ENCODE measurements at places on chromosomes 3 and 15.
A peak's percentile ranks its signal among the peaks of the same experiment; 100 is the strongest.

DNA sequence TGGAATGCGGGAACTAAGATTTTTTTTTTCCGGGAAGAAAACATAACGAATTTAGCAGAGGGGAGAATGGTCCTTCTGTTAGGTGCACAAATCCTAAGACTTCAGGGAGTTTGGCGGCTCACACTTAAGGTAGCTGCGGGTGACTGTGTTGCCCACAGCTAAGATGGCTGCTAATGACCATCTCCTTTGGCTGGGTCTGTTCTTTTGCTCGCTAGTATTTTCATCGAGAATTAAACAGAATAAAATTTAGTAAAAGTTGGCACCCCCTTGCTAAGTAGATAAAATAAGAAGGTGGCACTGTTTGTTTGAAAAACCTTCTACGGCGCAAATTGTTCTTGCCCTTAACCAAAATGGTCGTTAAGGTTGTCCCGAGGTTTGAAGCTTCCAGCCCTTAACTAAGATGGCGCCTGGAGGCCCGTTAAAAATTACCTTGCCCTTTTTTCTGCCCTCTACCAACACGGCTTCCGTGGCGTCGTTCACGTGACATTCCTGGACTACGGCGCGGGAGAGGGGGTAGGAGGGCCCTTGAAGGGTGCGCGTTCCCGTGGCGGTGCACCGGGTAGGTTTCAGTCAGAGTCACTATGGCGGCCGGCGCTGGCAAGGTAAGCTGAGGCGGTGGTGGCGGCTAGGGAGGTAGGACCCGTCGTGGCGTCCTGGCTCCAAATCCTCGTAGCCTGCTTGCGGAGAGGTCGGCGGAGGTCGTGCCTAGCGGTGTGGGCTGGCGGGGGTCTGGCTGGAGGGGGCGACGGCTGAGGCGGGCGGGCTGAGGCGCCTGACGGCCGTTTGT, at the start of gene SLMAP:
TSS of gene SLMAP (plus strand) at position 569 of the 787 bp plus-strand sequence. CDS start 1,343 bp downstream, outside the sequence.
- no peaks in the 10 kb centered on the region for H3K27me3 ChIP-seq
- H3K4me3 ChIP-seq, result peak within 1 kb of the TSS; percentile 76
- peaks cover 2% of the 10 kb centered on the region for H3K4me1 ChIP-seq

DNA sequence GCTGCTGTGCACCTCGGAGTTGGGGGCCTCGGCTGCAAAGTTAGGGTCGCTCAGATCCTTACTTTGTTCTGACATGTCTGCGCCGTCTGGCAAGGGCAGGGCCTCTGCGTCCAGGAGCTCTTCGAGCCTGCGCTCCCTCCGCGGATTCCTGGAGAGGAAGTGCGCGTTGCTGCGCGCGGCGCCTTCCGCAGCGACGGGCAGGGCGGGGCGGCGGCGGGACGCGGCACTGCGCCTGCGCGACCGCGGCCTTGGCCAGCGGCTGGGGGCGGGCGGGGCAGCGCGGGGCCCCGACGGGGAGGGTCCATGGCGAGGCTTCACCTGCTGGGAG, at the start of gene NDN:
TSS of gene NDN (minus strand) at position 163 of the 328 bp plus-strand sequence. CDS start at position 75, 88 bp downstream.
- no peaks in the 10 kb centered on the region for H3K4me1 ChIP-seq
- DNase-seq, result peak; percentile 67
- H3K27ac ChIP-seq, result no peak within 1 kb of the TSS
- no peaks in the 10 kb centered on the region for H3K36me3 ChIP-seq

GRCh38 chr3:127042634-127043033, 59.7 kb downstream of the PLXNA1 start:
- DNase-seq, result no peak
- no peaks in the 10 kb centered on the region for H3K27me3 ChIP-seq
- no peaks in the 10 kb centered on the region for H3K36me3 ChIP-seq
- H3K27ac ChIP-seq, result no peak overlapping the region
- H3K4me3 ChIP-seq, result no peak overlapping the region

DNA sequence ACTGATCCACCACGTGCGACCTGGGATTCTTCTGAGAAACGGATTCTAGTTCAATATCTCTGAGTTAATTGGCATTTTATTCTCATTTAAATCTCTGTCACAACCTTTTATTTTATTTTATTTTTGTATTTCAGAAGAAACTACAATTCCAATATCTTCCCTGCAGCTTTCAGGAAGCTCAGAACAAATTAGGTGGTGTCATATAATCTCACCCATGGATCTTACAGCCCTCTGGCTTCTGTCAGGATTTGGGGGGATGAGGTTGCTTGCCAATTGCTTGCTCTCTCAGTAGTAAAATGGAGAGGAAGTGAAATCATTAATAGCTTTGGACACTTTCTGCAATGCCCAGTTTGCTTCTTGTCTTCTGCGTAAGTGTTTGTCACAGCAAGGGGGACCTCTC, 205.4 kb downstream of the TLE3 start:
- H3K4me3 ChIP-seq, result no peak overlapping the region
- H3K4me1 ChIP-seq, result no peaks in the 10 kb centered on the region
- no peaks in the 10 kb centered on the region for H3K27me3 ChIP-seq
- H3K36me3 ChIP-seq, result no peaks in the 10 kb centered on the region
- no peak for DNase-seq

All from fibroblast of lung (primary cell).